ENCODE measurements at places on chromosomes 2 and 18.

GRCh38 chr2:197969391-197969893, 165.0 kb downstream of the PLCL1 start:
- DNase-seq = no peak

DNA sequence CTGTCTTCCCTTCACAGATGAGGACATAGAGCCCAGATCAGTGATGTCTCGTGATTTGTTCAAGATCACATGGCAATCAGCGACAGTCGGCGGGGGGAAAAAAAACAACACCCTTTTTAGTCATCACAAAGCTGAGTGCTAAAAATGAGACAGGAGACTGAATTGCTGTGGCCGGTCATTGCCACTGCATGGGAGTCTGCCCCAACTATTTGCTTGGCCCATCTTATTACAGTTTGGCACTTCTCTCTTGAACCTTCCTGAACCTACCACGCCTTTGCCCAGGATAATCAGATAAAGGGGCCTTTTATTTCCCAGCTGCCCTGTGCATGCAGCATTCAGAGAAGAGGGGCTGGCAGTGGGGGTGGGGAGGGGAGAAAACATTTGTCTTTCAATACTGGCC, 42.7 kb downstream of the SETBP1 start:
- no peak for DNase-seq

GRCh38 chr2:94871226-94872087, at the start of gene TEKT4:
Gene TEKT4 (plus strand): TSS chr2:94871430. CDS start chr2:94871580, 150 bp downstream.
- DNase-seq = peak; percentile 57

- DNase-seq = no peak
Observed at GRCh38 chr2:54568876-54569321, 112.8 kb downstream of the SPTBN1 start.

DNA sequence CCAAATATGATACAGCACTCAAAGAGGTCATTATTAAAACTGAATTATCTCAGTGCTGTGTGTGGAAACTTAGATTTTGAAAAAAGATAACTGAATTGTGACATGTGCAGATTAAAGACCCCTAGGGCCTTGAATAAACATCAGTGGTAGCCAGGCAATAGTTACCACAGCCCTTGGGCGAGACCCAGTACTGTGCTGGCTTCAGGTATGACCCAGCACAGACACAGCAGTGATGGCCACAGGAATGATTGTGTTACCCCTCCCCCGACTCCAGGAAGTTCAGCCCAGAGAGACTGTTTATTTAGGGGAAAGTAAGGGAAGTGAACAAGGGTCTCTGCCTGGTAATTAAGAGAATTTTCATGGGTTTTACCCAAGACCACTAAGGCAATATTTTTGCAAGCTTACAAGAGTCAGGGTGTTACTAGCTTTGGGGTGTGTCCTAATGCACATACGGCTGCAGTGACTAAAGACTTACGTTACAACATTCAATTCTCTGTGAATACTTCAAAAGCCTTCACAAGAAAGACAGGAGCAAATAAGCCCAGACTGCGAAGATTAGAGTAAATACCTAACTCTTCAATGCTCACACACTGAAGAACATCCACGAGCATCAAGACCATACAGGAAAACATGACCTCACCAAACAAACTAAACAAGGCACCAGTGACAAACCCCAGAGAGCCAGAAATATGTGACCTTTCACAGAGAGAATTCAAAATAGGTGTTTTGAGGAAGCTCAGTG, 28.2 kb upstream of the ITGAV start:
- DNase-seq = no peak

DNA sequence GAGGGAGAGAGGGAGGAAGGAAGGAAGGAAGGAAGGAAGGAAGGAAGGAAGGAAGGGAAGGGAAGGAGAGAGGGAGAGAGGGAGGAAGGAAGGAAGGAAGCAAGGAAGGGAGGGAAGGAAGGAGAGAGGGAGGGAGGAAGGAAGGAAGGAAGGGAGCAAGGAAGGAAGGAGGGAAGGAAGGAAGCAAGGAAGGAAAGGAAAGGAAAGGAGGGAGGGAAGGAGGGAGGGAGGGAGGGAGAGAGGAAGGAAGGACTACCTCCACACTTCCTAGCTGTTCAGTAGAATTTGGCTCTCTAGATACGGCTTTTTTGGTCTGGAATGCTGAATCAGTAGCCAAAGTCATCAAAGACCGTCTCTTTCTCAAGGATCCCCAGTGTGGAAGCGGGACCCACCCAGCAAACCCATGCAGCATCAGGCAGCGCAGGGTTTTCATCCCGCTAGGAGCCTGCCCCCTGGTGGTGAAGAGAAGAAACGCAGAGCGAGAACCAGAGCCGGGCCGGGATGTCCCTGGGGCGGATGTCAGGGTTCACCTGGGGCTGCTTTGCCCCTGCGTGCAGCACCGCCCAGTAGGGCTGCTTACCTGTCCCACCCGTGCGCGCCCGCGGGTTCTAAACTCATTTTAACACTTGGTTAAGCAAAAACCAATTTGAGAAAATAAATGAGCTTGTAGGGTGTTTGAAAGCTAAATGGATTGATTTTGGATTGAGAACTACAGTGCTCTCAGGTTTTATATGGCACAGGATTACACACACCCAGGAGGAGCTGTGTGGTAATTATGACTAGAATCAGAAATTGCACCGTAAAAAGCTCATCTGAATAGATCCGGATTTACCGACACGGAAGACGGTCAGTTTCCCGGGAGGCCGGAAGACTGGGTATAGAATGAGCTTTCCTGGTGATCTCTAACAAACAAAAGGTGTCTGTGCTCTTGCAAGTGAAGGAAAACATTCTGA, 48.1 kb upstream of the ARL4C start:
- peak; percentile 88 for DNase-seq
